Fibroblast of lung (primary cell): ENCODE measurements at places on chromosomes 6 and 20. TPM values are rescaled to one million over a fixed set of nuclear protein-coding genes. Genes with fewer than 3 reads are reported as not detected.

Gene FAM184A
- 0.09 and 0.43 TPM in 2 replicates for polyA plus RNA-seq

Gene VARS1
- 16.0 and 31.0 TPM in 2 replicates for polyA plus RNA-seq

Gene SIRPG
- polyA plus RNA-seq, result not detected in 2 replicates

Gene SLC22A16
- polyA plus RNA-seq, result not detected in 2 replicates

DNA sequence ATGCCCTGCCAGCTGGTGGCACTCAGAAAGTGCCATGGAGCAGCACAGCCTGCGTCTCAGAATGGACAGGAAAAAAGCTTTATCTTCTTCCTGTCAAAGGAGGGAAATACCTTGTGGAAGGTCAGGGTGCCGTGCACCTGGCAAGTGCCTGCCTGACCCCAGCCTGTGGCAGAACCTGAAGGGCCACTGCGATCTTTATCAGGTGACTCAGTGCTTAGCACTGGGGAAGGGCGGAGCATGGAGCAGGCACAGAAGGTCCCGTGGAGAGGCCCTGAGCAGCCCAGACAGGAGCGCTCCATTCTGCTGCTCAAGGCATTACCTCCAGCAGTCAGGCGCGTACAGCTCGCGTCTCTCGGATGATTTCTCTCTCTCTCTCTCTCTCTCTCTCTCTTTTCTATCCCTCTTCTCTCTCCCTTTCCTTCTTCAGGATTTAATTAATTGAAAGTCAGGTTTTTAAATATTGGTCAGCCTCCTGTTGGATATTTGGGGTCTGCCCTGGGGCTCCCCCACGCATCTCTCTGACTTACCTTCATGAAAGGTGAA is 31.7 kb downstream of the FOXC1 start:
- DNase-seq, result no peak

- no peak for DNase-seq
Measured at GRCh38 chr6:170371080-170371479, 64.5 kb downstream of the FAM120B start.

- DNase-seq, result peak; percentile 78
Measured at GRCh38 chr6:3231247-3232016, 4.0 kb upstream of the TUBB2B start.

DNA sequence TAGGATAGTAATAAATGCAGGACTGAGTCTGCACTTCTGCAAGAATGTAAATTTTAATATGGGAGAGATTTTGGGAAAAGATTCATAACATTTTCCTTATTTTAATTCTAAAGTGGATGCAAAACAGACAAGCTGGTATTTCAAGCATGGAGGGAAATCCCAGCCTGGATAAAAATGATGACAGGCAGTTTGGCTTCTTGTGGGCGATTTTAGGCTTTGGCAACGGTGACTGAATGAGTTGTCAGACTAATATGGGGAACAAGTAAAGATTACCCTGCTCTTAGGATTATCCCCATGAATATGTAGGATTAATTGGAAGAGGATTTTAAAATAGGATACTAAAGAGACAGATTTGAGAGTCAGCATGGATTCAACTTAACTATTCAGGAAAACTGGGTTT is 21.0 kb downstream of the OGFRL1 start:
- DNase-seq, result no peak

DNA sequence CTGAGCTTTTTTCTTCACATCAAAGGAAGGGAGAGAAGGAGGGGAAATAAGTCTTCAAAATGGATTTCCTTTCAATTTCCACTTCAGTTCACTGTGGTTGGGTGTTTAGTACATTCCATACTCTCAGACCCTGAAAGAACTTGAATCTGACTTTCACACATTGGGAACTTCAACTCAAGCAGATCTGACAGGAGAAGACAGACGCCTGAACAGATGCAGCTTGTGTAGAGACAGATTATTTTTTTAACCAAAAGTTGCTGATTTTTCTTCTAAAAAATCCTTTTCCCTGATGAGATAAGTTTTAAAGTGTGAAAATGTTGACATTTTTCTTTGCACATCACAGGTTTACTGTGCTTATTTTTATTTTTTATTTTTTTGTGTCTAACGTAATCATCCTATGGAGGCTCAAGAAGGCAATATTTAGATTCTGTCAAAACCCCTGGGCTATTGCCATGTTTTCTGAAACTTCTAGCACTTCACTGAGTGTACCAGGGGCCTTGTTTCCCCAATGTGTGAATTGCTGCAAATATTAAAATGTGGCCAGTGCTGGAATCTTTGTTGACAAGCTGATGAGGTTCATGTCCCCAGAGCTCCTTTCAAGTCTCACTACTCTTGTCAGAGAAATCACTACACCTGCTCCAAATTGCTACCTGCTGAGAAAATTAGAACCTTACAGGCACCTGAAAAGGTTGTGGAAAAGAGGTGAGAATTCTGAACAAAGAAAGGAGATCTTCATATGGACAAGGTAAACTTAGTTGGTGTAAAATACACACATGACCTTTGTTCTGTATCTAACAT is 214.8 kb upstream of the BTBD3 start:
- DNase-seq, result no peak

DNA sequence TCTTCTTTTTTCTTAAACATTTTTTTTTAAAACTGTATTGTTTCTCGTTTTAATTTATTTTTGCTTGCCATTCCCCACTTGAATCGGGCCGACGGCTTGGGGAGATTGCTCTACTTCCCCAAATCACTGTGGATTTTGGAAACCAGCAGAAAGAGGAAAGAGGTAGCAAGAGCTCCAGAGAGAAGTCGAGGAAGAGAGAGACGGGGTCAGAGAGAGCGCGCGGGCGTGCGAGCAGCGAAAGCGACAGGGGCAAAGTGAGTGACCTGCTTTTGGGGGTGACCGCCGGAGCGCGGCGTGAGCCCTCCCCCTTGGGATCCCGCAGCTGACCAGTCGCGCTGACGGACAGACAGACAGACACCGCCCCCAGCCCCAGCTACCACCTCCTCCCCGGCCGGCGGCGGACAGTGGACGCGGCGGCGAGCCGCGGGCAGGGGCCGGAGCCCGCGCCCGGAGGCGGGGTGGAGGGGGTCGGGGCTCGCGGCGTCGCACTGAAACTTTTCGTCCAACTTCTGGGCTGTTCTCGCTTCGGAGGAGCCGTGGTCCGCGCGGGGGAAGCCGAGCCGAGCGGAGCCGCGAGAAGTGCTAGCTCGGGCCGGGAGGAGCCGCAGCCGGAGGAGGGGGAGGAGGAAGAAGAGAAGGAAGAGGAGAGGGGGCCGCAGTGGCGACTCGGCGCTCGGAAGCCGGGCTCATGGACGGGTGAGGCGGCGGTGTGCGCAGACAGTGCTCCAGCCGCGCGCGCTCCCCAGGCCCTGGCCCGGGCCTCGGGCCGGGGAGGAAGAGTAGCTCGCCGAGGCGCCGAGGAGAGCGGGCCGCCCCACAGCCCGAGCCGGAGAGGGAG is 580 bp downstream of the VEGFA start:
- peak; percentile 69 for DNase-seq

- DNase-seq, result no peak
Measured at GRCh38 chr6:46175446-46175845, 4.7 kb upstream of the ENPP5 start.

GRCh38 chr6:158503222-158503621 is 56.7 kb upstream of the TMEM181 start:
- no peak for DNase-seq

- DNase-seq, result no peak
Measured at GRCh38 chr20:2332711-2333110, 36.9 kb downstream of the TGM3 start.

DNA sequence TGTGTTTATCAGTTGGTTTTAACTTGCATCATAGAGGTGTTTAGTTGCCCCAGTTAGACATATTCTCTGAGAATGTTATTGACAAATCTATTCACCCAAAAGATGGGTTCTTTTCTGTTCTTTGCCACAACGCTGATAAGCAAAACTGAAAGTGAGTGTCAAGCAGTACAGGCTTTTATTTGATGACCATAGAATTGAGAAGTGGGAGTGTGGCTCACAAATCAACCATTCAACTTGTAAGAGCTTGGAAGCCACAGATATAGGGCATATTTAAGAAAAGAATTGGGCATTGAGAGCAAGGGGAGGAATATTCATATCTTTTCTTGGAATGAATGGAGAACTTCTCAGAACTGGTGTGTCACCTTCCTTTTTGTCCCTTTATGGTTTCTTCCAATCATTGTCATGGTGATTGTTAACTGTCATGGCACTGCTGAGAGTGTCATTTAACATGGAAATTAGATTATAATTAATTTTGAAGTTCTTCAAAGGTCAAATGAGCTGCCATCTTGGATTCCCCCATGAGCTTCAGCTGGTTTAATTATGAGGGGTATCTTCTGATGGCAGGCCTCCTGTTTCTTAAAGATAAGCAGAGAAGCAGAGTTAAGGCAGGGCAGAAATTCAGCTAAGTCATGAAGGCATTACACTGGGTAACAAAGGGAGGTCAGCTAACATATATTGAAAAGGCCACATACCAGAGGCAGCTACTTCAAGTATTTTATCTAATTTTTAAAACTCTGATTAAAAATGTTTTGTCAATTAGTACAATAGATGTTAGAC is 254.0 kb upstream of the HTR1E start:
- no peak for DNase-seq

GRCh38 chr6:168181876-168182275 is 102.9 kb upstream of the FRMD1 start:
- no peak for DNase-seq

GRCh38 chr6:7249391-7249790 is 63.6 kb downstream of the SSR1 start:
- DNase-seq, result peak; percentile 30
